ENCODE measurements at places on chromosomes 5 and 9.

DNA sequence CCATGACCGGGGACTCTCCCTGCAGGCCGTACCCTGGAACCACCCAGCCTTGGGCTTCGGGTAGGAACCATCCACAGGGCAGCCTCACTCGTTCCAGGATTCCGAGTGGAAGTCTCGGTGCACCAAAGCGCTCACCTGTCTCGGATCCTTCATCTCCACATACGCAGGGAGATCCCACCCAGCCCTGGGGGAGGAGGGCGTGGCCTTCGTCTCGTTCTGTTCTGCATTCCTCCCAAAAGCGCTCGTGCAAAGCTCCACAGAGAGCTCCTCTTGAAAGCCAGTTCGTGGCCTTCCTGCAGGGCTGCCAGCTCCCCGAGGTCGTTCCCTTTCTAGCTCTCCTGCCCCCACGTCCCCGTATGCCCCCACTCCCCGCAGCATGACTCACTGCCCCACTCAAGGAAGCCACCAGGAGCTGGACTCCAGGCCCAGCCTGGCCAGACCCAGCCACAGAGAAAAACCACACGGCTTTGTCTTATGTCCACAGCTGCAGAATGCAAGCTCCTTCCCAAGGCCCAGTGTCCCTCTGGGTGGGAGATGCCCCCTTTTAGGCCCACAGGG lies 65.0 kb upstream of the SARDH start:
- no peak for DNase-seq

GRCh38 chr9:136881691-136882108 lies 4.6 kb upstream of the TRAF2 start:
- no peak for DNase-seq

- DNase-seq: no peak
Measured at GRCh38 chr9:78982849-78983248, 588.9 kb upstream of the TLE4 start.

GRCh38 chr9:20580673-20581072 lies 41.6 kb downstream of the MLLT3 start:
- no peak for DNase-seq

GRCh38 chr9:109996936-109997580 lies 210.9 kb downstream of the C9orf152 start:
- no peak for DNase-seq
